Stimulated activated CD4-positive, alpha-beta T cell treated with anti-CD3 and anti-CD28 coated beads, Interleukin-15, amount 100 ng/mL, for 48 hours (primary cell): ENCODE measurements at places on chromosomes 12 and 14.

DNA sequence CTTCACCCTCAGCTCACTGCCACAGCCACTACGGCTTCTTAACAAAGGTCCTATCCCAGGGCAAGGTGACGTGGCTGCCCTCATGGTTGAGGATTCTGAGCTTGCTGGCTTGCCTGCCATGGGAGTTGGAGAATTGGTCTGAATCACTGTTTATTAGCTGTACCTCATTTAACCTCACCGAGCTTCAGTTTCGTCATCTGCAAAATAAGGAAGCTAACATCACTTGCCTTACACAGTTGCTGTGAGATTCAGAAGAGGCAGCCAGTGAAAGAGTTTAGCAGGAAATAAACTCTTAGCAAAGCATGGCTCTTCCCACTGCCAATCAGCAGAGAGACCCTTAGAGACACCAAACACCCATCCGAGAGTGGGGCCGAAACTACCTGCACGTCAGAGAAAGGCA is 90.1 kb upstream of the KCNA1 start:
- no peak for DNase-seq

- no peak for DNase-seq
Observed at GRCh38 chr14:81220580-81220829, 254 bp downstream of the GTF2A1 start.

DNA sequence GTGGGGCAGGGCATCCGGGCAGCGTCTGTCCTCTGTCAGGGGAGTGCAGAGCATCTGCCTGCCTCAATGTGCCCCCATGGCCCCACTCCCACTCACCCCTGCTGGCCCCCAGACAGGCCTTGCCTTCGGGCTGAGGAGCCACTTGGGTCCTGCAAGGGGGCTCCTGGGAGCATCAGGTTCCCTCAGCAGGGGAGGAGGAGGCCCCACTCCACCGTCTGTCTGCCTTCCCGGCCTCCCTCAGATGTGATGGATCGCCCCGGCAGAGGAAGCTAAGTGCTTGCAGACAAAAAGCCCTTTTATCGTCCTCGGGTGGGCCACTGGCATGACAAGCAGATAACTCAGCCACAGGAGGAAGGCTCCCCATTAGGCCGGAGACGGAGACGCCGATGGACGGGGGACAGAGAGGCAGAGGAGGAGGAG is 35.1 kb downstream of the NCOR2 start:
- no peak for DNase-seq

GRCh38 chr14:55715889-55716288 is 135.9 kb downstream of the KTN1 start:
- DNase-seq, result no peak

- peak; percentile 33 for DNase-seq
Observed at GRCh38 chr14:61476754-61477410, 155.5 kb downstream of the PRKCH start.

- DNase-seq, result no peak
Observed at GRCh38 chr14:95502381-95502950, 14.0 kb downstream of the SYNE3 start.

DNA sequence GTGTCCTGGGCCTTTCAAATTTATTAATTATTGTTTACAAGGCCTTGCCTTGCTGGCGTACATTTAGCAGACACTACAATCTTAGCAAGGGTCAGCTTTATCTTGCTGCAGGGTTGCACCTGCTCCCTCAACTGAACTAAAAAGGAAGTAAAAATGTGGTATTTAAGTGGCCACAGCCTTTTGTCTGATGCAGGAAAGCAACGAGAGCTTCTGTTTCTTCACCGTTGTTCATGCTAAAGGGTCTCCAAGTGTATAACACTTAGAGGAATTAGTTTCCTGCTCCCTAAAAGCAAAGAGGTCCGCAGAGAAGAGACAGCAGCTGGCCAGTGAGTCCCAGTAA is 62.8 kb upstream of the EGLN3 start:
- no peak for DNase-seq

DNA sequence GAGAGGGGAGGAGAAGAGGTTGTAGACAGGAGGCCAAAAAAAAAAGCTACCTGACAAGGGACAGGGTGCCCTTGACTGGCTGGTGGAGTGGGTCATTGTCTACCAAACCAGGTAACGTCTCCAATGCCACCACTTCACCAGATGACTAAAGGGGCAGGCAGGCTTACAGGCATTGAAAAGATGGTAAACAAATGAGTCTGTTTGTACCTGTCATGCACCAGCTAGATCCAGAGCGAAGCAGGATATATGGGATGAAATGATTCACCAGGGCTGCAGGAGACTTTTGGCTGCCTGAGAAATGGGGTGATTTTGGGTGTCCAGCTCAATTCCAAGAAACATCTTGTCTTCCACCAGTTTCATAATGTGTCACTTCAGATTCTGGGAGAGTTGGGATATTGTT is 4.0 kb downstream of the C12orf54 start:
- DNase-seq, result no peak

DNA sequence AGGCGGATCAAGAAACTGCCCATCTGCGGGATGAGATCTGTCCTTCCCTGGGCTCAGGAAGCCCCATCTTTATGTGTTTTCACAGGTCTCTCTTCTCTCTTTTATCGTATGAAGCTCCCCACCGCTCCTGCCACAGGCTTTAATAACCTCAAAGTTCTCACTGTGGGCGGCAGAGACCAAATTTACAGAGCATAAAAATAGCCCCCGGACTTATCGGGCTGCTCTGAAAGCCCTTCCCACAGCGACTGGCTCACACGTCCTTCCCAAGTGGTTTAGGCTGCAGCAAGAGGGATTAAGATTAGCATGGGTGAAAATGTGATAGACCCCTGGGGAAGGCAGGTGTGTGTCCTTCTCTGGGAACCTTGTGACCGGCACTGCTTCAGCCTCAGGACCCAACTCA is 47.8 kb downstream of the TESC start:
- DNase-seq, result no peak

DNA sequence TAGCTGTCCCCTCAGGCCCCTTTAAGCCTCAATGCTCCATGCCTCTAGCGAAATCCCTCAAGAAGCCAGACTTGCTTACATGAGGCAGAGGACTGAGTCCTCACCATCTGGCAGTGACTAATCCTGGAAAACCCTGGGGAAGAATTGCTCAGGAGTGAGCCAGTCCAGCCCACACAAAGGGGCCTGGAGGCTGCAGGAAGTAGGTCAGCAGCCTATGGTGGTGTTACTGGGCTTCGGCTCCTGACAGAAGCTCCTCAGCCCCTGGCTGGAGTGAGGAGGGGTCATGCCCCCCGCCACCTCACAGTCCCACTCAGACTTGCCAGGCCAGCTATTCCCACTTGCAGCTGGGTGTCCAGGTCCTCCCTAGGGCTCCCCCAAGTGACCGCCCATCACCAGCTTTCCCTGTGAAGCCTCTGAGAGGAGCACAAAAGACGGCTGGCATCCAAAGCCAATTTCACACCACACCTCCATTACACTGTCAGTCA is 250.5 kb downstream of the DPF3 start:
- DNase-seq, result no peak

DNA sequence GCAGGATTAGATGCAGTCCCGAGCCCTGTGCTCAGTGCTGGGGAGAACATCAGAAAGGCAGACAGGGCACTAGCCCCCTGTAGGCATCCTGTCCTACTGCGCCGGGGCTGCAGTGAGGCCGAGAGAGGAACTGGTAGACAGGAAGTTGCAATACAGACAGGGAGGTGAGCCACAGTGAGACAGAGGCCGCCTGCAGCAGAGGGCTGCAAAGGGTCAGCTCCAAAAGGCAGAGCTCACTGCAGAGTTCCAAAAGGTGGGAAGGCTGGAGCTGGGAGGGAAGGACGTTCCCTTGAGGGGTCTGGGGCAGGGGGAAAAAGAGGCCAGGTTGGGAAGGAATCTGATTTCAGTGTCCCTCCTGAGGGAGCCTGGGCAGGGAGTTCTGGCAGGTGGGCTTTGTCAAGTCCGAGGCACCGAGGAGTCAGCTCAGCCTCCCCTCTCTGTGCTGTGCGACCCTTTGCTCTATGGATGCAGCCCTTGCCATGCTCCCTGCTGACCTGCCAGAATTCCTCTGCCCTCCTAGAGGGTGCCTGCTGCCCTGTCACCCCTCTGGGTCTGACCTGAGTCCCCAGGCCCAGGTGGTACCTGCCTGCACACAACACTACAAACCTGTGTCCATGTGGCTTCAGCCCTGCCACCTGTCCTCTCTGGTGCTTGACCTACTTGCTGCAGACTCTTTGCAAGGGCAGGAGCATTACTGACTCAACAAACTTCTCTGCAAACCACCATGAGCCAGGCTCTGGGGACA is 63.5 kb downstream of the PRMT8 start:
- no peak for DNase-seq

DNA sequence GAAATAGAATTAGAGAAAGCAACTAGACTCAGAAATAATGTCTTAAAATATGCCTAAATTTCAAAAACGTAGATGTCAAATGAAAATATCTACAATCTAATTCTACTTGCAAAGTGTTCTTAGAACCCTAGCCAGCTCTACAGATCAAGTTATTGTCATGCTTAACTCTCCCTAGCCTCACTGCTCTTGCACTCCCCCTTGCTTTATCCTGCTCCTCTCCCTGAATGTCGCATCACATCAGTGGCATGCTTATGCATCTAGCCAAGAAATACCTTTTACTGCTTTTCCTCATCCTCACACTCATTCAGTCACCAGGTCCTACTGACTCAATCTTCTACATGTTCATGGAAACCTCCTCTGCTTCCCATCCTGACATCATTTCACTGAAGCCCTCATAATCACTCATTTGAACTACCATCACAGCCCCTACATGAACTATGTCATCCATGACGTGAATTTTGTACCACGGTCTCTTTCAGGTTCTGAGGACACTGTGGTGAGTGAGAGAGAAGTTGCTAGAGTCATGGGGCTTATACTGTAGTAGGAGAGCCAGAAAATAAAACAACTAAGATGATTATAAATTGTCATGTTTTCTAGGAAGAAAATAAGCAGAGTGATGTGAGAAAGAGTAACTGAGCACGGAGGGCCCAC is 22.6 kb upstream of the CRACR2A start:
- no peak for DNase-seq

GRCh38 chr12:57771236-57771872 is 551 bp downstream of the METTL1 start:
- DNase-seq, result peak; percentile 92

- no peak for DNase-seq
Observed at GRCh38 chr14:91103116-91103515, 10.8 kb upstream of the DGLUCY start.

DNA sequence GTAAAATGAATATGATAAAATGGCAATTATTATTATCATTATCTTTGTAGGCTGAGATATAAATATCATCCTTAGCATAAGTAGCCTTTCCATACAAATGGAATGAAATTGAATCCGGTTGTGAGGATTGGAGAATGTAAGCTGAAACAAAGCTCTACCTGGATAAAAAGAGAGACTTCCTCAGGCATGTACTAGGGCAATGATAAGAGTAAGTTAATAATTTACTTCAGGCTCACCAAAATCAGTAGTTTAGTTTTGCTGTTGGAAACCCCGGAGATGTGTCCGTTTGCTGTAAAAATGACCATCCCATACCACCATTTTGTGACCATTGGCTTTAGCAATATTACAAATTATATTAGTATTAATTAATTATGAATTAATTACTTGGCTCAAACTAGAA is 96.3 kb downstream of the C12orf75 start:
- no peak for DNase-seq

DNA sequence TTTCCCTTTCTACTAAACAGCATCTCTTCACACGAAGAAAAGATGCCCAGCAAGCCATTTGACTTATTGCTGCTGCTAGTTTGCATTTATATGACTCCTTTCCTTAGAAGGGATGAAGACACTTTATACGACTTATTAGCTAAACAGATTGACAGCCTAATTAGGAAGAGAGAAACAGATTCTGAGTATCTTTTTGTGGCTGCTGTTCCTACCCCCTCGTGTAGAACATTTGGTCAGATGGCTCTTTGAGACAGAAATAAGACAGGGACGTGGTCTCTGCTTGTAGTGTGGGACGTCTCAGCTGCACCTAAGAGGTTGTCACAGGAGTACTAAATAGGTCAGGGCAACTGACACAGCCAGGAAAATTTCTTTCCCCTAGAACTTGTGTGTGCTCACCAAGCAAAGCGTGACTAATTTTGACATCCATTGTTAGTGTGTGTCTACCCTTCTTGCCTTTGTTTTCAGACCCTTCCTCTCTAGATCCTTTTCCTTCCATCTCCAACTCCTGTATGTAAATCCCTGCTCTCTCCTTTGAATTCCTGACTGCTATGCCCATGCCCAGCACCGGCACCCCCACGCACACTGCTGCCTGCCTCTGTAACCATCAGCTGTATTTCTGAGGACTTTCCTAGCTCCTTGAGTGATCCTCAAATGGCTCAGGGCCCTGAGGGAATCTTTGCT is 83.2 kb downstream of the DAD1 start:
- no peak for DNase-seq

GRCh38 chr12:121970581-121971300 is 50.9 kb upstream of the BCL7A start:
- no peak for DNase-seq

- DNase-seq, result no peak
Observed at GRCh38 chr14:92880851-92881250, 42.1 kb upstream of the CHGA start.

DNA sequence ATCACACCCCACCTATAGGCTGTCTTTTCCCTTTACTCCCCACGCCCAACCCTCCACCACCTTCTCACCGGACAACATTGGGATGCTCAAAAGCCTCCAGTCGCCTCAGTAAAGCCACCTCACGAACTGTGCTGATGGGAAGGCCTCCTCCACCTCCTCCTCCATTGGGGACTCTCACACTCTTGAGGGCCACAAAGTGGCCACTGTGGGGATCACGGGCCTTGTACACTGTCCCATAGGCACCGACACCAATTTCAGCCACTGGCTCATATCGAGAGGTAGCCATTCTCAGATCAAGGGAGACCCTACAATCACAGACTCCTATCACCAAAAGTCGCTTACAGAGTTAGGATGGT is 700 bp downstream of the CDK4 start:
- DNase-seq, result no peak

GRCh38 chr12:39575498-39575875 is 44.1 kb downstream of the ABCD2 start:
- no peak for DNase-seq

DNA sequence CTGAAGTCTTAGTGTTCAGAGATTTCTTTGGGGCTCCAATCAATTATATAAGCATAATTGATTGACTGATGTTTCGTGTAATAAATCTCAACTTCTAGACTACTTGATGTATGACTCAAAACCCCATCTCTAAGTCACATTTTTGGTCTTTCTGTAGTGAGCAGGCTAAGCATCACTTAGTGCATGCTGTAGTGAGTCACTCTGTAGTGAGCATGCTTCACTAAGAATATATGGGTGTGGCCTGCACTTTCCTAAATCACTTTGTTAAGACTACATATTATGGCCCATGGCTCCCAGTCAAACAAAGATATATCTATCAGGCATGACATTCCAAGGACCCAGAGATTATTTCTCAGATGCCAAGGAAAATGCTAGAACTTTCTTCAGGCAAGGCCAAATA is 909.4 kb upstream of the LRFN5 start:
- DNase-seq, result no peak
